HFFc6 (cell line): ENCODE measurements at places on chromosomes 11 and 22. TPM values are rescaled to one million over a fixed set of nuclear protein-coding genes. Genes with fewer than 3 reads are reported as not detected.
A peak's percentile ranks its signal among the peaks of the same experiment; 100 is the strongest.

The RHOD gene
- 5.3 to 17.8 TPM (median 12.7 TPM) in 3 replicates for total RNA-seq

GRCh38 chr22:37457093-37457893 is 28.9 kb downstream of the MFNG start:
- no peak overlapping the region for H3K27ac ChIP-seq
- H3K4me1 ChIP-seq = peaks cover 32% of the 10 kb centered on the region
- DNase-seq = peak; percentile 29
- H3K27me3 ChIP-seq = peaks cover 15% of the 10 kb centered on the region
- H3K36me3 ChIP-seq = no peaks in the 10 kb centered on the region
- H3K4me3 ChIP-seq = no peak overlapping the region

DNA sequence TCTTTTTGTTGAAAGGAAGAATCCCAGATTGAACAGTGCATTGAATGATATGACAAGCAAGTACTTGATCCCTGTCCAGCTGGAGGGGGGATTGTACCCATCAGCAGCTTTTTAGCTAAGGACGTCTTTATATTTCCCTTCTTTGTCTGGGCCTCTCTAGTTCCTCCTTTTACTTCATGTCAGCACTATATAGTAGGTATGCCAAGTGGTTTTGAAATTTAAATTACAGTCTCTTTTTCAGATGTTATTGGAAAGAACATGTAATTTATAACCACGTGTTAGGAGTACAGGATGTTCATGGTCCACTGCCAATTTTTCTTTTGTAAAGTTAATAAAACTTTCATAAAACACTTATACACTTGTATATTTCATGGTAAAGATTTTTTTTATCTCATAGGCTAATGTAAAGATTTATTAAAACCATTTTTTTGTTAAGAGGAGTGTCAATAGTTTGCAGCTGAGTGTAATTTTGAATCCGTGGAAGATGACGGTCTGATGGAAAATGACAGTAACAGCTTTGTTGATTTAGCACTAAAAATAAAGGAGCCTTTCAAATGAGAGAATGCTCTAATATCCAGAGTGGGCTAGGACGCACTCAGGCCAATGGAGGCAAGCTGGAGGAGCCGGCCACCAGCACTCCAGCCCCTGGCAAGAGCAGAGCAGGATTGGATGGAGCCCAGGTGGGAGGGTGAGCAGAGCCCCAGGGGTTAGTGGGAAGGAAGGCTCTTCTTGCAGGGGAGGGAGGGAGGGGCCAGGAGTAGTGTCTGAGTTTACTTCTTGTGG is 488.3 kb downstream of the INSC start:
- H3K27ac ChIP-seq = no peak overlapping the region
- H3K4me1 ChIP-seq = no peaks in the 10 kb centered on the region
- H3K36me3 ChIP-seq = 0 out of 2 replicates have a peak, but pooled peaks cover 5% of the 10 kb centered on the region
- H3K27me3 ChIP-seq = peaks cover 4% of the 10 kb centered on the region; the same call in 1 of the 2 replicates
- H3K4me3 ChIP-seq = no peak overlapping the region

DNA sequence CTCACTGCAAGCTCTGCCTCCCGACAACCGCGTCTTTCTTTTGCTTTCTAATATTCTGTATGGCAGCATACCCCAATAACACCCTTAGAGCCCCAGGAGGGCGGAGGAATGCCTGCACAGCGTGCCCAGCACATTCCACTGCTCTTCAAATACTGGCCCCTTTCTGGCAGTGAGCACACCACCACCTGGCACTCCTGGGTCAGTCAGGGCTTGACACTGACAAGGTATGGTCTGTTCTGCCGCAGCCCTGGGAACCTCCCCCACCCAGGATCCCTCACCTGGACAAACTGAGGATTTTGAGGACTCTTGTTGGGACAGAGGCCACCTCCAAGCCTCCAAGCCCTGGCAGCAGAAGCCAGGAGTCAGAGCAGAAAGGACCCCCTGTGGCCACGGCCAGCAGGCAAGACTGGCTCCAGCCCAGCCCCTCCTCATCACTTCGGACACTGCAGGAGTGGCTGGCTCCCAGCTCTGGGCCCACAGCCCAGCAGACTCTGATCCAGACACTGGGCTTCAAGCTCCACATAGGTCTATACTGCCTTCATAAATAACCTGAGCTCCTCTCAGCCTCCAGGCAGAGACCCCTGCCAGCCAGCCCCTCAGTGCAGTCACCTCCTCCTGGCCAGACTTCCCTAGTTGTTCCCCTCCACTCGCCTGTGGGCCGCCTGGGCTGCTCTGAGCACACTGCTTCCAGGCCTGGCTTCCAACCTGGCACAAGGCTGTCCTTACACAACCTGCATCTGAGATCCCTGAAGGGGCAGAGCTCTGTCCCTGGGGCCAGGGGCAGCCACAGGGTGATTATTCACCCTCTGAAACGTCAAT is 14.5 kb downstream of the CARS1 start:
- H3K27ac ChIP-seq = peak overlapping the region; percentile 13; the same call in 1 of the 2 replicates
- peaks cover 14% of the 10 kb centered on the region; the same call in 1 of the 2 replicates for H3K36me3 ChIP-seq
- H3K4me1 ChIP-seq = peaks cover 16% of the 10 kb centered on the region
- no peak overlapping the region for H3K4me3 ChIP-seq
- no peak for DNase-seq

DNA sequence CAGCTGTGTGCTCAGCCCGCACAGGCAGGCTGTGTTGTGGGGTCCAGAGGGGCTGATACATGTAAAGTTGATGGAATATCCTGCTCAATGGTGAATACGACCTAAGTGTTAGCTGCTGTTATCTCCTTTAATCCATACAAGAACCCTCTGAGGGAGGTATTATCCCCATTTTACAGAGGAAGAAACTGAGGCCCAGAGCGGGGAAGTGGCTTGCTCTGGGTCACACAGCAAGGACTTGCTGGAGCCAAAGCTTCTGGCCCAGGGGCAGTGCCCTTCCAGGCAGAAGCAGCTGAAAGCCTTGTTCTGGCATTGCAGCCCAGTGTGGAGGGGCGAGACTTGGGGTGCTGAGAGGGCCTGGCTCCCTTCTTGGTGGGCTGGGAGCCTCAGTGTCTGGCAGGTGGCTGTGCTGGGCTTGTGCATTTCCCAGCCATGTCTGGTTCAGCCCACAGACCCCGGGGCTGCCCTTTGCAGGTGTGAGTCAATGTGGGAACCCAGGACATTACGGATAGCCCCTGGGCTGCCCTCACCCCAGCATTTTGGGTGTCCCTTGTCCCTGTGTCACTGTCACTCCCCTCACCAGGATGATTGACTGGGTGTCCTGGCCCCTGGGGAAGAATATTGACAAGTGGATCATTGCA is 10.4 kb downstream of the USP35 start:
- DNase-seq = no peak
- H3K36me3 ChIP-seq = peaks cover 15% of the 10 kb centered on the region
- no peaks in the 10 kb centered on the region; the same call in 1 of the 2 replicates for H3K27me3 ChIP-seq

The KCTD17 gene
- total RNA-seq = 38.2 to 43.3 TPM (median 42.3 TPM) in 3 replicates

- no peak overlapping the region for H3K27ac ChIP-seq
- peak; percentile 59 for DNase-seq
- peaks cover 6% of the 10 kb centered on the region; the same call in 1 of the 2 replicates for H3K4me1 ChIP-seq
- H3K4me3 ChIP-seq = no peak overlapping the region
- H3K27me3 ChIP-seq = no peaks in the 10 kb centered on the region
- peaks cover 7% of the 10 kb centered on the region; the same call in 1 of the 2 replicates for H3K36me3 ChIP-seq
Observed at GRCh38 chr11:26753723-26754504, 32.1 kb upstream of the SLC5A12 start.

- DNase-seq = no peak
- H3K27ac ChIP-seq = no peak overlapping the region; the same call in 1 of the 2 replicates
- H3K4me1 ChIP-seq = peaks cover 26% of the 10 kb centered on the region
- peaks cover 4% of the 10 kb centered on the region; the same call in 1 of the 2 replicates for H3K36me3 ChIP-seq
- no peaks in the 10 kb centered on the region; the same call in 1 of the 2 replicates for H3K27me3 ChIP-seq
Observed at GRCh38 chr22:30402028-30402765, 5.4 kb downstream of the SEC14L2 start.

The PHETA2 gene
- 7.5 to 12.8 TPM (median 10.5 TPM) in 3 replicates for total RNA-seq

The GLYATL2 gene
- 0.27 to 0.68 TPM in 2 of 3 replicates, not detected in the other for total RNA-seq

The DCDC1 gene
- total RNA-seq = not detected in 3 replicates

The OR10A5 gene
- not detected in 3 replicates for total RNA-seq

The TCN1 gene
- total RNA-seq = not detected in 3 replicates

The EMSY gene
- total RNA-seq = 12.3 and 15.6 TPM in 2 replicates

The SPI1 gene
- not detected in 3 replicates for total RNA-seq

The PPP2R5B gene
- total RNA-seq = 17.3 to 26.6 TPM (median 24.0 TPM) in 3 replicates

GRCh38 chr11:120134931-120135228 is 3.0 kb downstream of the TRIM29 start:
- H3K4me3 ChIP-seq = no peak overlapping the region
- peaks cover 55% of the 10 kb centered on the region for H3K27me3 ChIP-seq
- no peaks in the 10 kb centered on the region for H3K36me3 ChIP-seq
- no peak overlapping the region for H3K27ac ChIP-seq
- DNase-seq = no peak

DNA sequence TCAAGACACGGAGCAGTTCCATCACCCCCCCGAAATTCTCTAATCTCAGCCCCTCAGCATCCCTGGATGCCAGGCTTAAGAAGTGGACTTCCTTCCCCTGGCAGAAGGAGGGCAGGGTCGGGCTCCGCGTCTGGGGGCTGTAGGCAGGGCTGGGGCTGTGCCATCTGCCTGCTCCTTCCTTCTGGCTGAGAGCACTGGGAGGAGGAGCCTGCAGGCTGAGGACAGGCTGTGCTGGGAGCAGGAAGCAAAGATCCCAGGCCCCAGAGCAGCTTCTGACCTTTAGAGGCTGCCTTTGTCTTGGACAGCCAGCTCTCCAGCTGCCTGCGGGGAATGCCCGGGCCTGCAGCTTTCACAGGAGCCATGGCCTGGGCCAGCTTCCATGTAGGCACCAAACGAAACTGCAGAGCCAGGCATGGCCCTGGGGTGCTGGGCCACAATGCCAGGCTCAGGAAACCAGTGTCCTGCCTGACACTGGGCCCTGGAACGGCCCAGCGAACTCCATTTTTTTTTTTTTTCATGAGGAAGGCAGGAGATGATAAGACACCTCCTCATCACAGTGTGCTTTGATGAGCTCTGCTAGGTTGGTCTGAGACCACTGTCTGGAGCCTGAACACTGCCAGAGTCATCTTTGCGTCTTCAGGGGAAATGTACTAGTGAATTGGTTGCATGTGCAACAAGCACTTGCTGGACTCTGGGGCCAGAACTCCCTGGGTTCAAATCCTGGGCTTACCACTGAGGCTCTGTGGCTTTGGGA is 67.9 kb downstream of the MCM5 start:
- peaks cover 7% of the 10 kb centered on the region for H3K27me3 ChIP-seq
- no peak for DNase-seq
- H3K4me1 ChIP-seq = peaks cover 20% of the 10 kb centered on the region
- no peak overlapping the region for H3K4me3 ChIP-seq
- peak overlapping the region; percentile 50 for H3K27ac ChIP-seq

The MCAM gene
- 1.6 to 7.2 TPM (median 2.0 TPM) in 3 replicates for total RNA-seq

- peaks cover 51% of the 10 kb centered on the region for H3K4me1 ChIP-seq
- DNase-seq = peak; percentile 57
- H3K36me3 ChIP-seq = no peaks in the 10 kb centered on the region
Observed at GRCh38 chr11:118930094-118930712, 4.5 kb upstream of the BCL9L start.

DNA sequence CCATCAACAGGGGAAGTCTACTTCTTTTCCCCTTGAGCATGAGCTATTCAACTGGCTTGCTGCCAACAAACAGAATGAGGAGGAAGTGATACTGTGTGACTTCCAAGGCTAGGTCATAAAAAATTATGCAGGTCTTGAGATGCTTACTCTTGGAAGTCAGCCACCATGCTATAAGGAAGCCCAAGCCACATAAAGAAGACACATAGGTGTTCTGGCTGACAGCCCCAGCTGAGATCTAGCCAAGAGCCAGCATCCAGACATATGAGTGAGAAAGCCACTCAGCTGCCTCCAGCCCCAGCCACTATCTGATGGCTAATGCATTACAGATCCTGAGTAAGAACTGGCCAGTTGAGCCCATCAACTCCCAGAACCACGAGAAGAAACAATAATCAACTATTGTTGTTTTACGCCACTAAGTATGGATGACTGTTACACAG is 31.0 kb upstream of the PPP2R1B start:
- peaks cover 45% of the 10 kb centered on the region for H3K36me3 ChIP-seq
- no peaks in the 10 kb centered on the region; the same call in 1 of the 2 replicates for H3K27me3 ChIP-seq
- H3K27ac ChIP-seq = peak overlapping the region; percentile 73
- H3K4me1 ChIP-seq = peaks cover 76% of the 10 kb centered on the region

The BIRC3 gene
- total RNA-seq = 0.37 and 0.89 TPM in 2 replicates

The PGA5 gene
- not detected in 3 replicates for total RNA-seq

DNA sequence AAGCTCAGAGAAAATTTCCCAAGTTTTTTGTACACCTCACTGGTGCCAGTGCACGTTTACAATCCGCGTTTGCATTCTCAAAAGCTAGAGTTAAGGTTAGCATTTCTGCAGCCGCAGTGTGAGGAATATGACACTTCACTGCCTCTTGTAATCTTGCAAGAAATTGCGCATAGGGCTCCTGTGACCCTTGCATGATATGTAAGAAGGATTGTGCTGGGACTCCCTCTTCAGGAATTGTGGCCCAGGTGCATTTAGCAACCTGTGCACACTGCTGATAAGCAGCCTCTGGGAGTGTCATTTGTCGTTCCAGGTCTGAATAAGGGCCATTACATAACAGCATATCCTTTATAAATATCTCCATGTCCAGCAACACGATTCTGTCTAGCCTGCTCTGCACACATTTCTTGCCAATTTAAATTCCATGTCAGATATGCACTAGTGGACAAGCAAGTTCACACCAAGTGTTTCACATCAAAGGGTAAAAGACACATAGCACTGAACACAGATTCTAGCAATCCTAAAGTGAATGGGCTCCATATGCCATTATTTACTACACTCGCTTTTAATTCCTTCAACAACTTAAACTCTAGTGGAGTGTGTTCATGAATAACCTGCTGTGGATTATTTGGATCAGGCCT is 69.2 kb upstream of the INCENP start:
- H3K27me3 ChIP-seq = peaks cover 27% of the 10 kb centered on the region
- H3K27ac ChIP-seq = no peak overlapping the region
- H3K36me3 ChIP-seq = no peaks in the 10 kb centered on the region
- no peak overlapping the region for H3K4me3 ChIP-seq

DNA sequence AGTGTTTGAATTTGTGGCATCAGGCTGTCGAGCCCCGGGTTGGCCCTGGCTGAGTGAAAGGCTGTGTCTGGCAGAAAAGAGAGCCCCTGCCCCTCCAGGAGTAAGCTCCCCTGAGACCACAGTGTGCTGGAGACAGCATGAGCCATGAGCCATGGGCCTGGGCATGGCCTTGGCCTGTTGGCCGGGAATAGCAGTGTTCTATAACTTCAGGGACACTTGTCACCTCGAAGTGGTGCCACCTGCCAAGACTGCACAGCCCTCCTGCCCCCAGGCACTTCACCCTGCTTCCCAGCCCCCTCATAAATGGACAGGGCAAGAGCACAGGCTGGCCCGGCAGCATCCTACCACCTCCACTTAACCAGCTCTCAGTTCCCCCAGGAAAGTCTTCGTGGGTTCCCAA is 20.7 kb upstream of the SUSD2 start:
- H3K4me1 ChIP-seq = peaks cover 40% of the 10 kb centered on the region
- H3K36me3 ChIP-seq = no peaks in the 10 kb centered on the region
- no peak overlapping the region for H3K27ac ChIP-seq
- H3K27me3 ChIP-seq = peaks cover 2% of the 10 kb centered on the region
- no peak overlapping the region for H3K4me3 ChIP-seq

GRCh38 chr11:121300313-121300971 is 7.9 kb downstream of the SC5D start:
- no peak overlapping the region for H3K4me3 ChIP-seq
- H3K36me3 ChIP-seq = peaks cover 6% of the 10 kb centered on the region
- no peak for DNase-seq
- no peak overlapping the region for H3K27ac ChIP-seq
- H3K4me1 ChIP-seq = no peaks in the 10 kb centered on the region

GRCh38 chr11:131889146-131889577 is 518.7 kb downstream of the NTM start:
- H3K4me1 ChIP-seq = peaks cover 11% of the 10 kb centered on the region
- DNase-seq = peak; percentile 85
- no peak overlapping the region; the same call in 1 of the 2 replicates for H3K4me3 ChIP-seq
- H3K36me3 ChIP-seq = no peaks in the 10 kb centered on the region; the same call in 1 of the 2 replicates
- H3K27me3 ChIP-seq = no peaks in the 10 kb centered on the region; the same call in 1 of the 2 replicates
